ENCODE measurements at places on chromosomes 6 and 20.
A peak's percentile ranks its signal among the peaks of the same experiment; 100 is the strongest.

- DNase-seq, result no peak
Observed at GRCh38 chr20:41538810-41539596, 79.2 kb downstream of the CHD6 start.

GRCh38 chr6:46138281-46138680, 8.5 kb downstream of the ENPP4 start:
- DNase-seq, result no peak

- DNase-seq, result no peak
Observed at GRCh38 chr20:4162766-4163165, 147.4 kb upstream of the RNF24 start.

- no peak for DNase-seq
Observed at GRCh38 chr6:32692019-32692418, 25.6 kb upstream of the HLA-DQB1 start.

GRCh38 chr6:144816936-144817335, 531.8 kb downstream of the UTRN start:
- DNase-seq, result no peak

DNA sequence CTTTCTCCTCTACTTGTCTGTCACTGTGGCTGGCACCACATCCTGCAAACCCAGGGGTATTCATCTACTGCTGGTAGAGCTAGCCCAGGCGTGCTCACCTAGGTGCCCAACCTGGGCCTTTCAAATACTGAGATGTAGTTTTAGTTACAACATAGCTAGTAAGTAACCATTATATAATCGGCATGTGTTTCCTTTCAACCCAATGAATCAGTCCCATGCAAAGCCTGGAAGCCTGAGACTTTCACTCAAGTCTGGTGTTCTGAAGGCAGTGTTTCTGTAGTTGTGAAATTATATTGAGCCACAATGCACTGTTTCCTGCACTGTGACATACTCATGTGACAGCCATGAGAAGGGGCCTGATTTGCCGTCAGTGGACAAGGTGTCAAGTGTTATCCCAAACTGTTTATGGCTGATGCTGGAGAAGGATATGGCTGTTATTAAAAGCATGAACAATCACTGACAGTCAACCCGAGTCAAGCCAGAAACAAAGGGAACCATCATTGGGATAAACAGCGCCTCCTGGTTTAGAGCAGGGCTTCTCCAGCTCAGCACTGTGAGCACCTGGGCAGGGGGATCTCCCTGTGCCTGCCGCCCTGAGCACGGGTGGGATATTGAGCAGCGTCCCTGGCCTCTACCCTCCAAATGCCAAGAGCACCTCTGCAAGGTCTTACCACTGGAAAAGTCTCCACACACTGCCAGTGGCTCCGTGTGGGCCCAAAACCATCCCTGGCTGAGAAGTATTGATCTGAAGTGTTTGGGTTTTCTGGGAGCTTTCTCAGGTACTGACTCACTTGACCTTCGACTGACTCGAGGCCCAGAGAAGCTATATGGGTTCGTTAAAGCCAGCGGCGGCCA, 1.6 kb downstream of the PSMA7 start:
- no peak for DNase-seq

DNA sequence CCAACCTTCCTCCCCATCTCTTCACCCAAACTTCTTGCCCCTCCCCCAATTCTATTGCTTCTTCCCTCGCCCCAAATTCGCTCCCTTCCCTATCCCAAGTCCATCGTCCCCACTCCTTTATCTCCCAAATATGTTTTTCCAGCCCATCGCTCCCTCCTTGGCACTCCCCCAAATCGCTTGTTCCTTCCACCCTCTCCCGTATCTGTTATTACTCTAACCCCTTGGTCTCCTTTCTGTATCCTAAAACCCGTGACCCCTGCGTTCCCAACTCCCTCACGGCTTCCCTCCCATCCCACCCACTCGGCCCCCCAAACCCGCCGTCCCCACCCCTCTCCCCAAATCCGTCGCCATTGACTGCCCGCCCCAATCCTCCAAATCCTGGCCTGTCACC, 584 bp downstream of the MTCH1 start:
- no peak for DNase-seq

DNA sequence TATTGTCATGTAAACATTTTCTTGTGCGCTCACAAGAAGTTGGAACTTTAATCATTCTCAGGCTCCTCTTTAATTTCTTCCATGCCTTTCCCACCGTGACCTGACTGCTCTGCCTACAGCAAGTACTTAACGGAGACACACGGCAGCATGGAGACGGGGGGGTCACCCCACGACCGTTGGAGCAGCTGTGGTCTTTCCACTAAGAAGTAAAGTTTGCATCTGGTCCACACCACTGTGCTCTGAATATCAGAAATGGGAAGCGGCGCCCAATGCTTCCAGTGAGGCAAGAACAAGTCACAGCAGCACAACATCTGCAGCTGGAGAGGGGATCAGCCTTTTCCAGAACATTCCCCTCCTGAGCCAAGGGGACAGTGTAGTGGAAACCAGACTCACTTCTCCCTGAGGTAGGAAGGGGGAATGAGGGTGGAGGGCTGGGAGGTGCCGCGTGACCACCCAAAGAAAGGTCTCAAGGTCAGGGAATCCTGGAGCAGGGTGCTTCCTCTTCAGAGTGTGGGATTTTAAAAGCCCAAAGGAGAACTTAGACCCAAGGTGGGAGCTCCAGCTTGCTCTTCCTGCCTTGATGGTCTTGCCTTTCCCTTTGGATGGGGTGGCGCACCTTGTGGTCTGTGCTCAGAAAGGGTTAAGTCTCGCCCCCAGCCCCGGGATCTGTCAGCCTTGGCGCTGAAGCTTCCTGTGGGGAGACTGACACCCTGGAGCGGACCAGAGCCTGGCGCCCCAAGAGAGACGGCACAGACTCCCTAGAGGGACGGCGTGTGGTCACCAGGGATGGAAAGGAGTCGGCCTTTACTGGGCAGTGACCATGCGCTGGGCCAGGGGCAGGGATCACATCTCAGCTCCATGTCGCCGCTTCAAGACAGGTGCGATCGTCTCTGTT, 25.6 kb upstream of the SMOC2 start:
- no peak for DNase-seq

DNA sequence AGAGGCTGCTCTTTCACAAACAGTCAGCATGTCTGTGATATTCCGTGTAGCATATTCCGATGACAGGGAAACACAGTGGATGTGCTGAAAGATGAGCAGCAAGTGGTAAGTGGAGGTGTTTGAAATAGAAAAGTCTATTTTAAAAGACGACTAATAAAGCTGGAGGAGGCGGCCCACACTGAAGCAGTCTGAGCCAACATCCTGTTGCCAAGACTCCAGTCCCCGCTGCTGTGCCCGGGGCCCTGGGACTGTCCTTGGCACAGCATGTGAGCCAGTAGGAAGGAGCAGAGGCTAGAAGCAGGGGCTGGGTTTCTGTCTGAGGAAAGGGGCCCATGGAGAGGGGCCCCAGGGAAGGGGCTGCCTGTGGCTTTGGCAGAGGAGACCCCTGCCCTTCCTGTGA, 351.5 kb upstream of the CHD6 start:
- no peak for DNase-seq

DNA sequence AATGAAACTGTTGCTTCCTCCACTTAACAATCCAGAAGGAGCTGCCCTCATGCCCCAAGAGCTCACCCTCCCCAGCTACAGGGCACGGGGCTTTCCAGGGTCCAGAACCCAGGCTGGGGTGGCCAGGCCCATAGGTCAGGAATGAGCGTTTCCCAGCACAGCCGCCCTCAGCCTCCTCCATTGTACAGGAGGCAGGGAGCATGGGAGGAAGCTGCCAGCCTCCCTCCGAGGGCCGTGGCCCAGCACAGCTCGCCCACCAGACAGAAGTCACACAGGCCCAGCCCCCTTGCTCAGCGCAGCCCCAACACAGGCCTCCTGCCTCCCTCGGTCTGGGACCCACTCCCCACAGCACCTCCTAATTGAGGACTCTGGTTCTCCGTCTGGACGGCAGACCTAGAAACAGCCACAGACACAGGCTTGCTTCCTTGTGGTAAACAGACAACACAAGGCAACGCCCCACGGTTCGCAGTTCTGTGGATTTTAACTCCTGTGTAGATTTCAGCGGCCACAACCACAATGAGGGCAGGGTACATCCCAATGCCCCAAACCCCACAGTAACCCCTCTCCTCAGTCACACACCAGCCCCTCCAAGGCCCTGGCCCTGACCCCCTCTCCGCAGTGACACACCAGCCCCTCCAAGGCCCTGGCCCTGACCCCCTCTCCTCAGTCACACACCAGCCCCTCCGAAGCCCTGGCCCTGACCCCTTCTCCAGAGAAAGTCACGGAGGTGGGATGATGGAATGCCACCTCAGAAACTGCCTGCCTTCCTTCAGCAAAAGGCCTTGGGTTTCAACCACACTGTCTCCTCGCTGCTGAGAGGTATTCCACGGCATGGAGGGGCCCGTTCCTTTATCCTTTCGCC, 173.5 kb downstream of the DLL1 start:
- no peak for DNase-seq

DNA sequence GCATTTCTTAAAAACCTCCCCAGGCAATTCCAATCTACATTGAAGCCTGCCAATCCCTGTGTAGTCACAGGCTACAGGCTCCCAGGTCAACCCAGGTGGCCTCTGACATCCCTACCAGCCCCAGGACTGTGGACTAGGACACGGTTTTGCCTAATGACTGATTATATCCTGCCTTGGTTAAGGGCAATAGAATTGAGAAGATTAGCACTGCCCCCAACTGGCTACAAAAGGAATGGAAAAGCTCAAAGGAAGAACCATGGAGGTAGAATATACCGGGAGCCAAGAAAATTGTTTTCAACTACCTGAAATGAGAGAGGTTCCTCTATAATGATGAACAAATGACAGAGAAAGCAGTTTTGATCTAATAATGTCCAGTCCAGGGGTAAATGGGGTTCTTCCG, 421.1 kb upstream of the AGPAT4 start:
- peak; percentile 21 for DNase-seq

- DNase-seq, result no peak
Observed at GRCh38 chr6:69706724-69707123, 90.1 kb downstream of the LMBRD1 start.

DNA sequence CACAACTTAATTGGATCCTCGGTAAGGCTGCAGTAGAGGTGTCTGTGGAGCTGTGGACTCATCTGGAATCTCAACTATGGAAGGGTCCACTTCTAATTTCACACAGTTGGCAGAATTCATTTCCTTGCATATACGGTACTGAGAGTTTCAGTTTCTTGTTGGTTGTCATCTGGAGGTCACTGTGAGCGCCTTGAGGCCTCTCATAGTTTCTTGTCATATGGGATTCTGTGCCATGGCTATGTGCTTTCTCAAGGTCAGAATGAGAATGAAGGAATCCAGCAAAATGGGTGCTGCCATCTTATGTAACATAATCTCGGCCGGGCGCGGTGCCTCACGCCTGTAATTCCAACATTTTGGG, 298.2 kb downstream of the DOK5 start:
- DNase-seq, result no peak

DNA sequence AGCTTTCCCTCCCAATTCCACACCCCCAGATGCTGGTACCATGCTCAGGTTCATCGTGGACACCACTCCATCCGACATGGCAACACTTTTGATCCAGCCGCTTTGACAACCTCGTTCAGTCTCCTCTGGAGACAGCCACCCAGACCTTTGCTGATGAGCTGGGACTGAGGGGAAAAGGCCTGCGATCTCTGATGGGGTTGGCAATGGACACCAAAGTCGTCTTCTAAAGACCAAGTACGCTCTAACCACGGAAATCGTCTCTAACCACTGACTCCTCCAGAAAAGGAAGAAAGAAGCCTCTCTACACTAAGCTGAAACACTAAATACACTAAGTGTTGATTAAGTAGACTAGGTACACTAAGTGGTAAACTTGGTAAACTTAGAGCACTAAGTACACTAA, 26.1 kb upstream of the HLA-E start:
- no peak for DNase-seq

DNA sequence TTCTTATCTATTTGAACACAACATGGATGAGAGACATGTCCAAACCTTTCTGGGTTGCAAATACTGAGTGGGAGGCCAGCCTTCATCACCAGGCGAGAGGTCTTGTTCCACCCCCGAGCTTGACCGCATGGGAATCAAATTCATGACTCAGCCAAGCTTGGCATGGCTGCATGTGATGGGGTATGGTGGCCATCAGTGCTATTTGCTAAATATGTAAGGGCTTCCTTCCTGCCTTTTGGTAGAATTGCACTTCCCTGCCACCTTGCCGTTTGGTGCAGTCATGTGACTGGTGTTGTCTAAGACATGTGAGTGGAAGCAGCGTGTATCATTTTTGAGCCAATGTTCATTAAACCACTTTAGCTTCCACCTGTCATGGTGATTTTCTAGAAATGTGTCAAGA, 508.9 kb upstream of the SULF2 start:
- peak; percentile 62 for DNase-seq

- peak; percentile 16 for DNase-seq
Observed at GRCh38 chr6:21804941-21805610, 211.5 kb downstream of the SOX4 start.

DNA sequence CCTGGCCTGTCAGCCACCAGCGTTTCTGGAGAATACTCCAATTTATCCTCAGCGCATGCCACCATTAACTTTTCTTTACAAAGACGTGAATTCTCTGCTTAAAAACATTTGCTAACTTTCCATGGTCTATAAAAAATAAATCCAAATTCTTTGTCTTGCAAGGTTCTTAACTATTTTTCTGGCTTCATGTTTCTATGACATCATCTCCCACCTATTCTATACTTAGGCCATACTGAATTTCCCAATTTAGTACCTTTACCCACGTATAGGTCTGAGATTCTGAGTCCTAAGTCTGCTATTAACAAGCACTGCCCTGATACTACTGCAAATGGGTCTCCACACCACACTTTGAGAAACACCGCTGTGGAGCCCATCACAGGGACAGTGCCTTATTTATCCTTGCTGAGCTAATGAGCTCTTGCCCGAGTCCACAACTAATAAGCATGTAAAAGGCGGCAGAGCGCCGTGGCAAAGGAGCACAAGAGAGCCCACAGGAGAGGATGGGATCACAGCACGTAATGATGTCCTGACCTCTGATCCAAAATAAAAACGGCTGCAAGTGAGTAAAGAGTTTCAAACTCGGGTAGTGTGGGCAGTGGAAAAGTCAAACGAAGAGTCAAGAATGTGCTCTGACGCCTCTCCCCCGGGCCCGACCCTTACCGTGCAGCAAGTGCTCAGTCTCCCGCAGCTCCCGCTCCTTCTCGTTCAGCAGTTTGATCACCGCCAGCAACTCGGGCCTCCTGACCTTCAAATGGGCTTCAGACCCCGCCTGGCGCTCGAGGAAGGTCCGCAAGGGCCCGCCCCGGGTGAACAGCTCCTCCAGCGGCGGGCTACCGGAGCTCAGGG, 519 bp downstream of the MTRF1L start:
- DNase-seq, result peak; percentile 17

GRCh38 chr6:73695619-73696421, at the start of gene CD109:
CD109 (plus strand) TSS chr6:73696203; CDS start chr6:73696216, 13 bp downstream.
- peak; percentile 74 for DNase-seq

DNA sequence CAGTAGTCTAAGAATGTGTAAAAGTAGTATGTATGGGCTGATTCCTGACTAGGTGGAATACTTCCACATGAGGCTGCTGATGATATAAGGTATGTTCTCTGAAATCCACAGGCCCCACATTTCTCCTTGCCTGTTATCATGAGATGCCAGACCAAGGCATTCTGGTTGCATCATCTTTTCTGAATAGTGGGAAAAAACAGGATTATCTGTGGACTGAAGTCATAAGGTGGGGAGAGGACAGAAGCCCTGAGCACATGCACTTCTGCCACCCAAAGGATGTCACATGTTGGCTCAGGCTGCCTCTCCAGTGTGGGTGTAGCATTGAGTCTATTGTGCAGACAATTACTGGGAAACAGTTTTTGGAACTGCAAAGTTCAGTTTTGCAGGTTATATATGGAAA, 184.5 kb upstream of the RAB32 start:
- no peak for DNase-seq

All from A172 (cell line).